Stimulated activated CD8-positive, alpha-beta memory T cell treated with anti-CD3 and anti-CD28 coated beads, Interleukin-12 subunit alpha, Interleukin-12 subunit beta, amount 100 ng/mL, for 4 hours (primary cell): ENCODE measurements at places on chromosomes 2 and 18.

DNA sequence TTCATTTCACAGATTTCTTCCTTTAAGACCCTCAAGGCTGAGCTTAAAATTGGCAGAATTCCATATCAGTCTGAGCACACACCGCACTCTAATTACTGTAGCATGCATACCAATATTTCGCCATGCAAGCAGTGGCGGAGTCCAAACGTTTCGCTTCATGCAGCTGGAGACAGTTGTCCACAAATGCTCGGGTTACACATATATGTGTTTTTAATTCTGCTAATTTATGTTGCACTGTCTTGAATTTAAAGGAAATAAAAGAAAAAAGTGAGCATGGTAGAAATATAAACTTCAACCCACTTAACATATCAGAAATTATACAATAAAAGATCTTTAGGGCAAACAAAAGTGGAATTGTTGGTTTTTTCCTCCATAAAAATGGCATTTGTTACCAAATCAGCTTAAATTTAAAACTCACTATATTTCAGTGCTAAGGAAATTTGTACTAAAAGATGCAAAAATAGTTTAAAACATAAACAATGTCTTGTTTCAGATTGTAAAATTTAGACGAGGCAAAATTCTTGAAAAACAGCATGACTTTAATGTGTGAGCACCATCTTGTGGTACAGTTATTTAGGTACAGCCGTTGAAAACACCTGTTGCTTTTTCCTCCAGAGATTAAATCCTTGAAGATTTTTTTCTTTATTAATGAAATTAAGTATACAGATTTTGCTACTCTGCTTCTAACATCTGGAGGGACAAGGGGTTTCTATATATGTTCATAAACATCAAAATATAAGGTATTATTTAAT is 24.1 kb upstream of the KANSL1L start:
- no peak for DNase-seq

DNA sequence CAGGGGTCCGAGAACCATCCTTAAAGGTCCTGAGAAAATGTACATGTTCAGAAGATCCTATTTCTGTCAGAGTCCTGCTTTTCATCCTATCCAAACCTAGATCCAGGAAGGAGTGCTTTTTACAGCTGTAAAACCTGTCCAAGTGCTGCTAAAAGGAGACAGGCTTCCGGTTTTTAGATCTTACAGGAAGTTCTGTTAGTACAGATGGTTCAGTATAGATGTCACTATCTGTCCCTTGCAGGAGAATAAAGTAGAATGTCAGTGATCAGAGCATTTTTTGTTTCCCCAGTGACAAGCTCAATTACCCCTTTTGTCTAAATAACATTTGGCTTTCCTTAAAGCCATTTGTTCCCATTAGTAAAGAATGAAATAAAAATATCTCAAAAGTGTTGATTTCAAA is 98.3 kb downstream of the NRP2 start:
- no peak for DNase-seq

GRCh38 chr2:173150963-173151362 is 75.3 kb downstream of the MAP3K20 start:
- DNase-seq, result no peak

GRCh38 chr2:111990375-111990774 is 64.7 kb upstream of the TMEM87B start:
- DNase-seq, result no peak

GRCh38 chr2:207970826-207971180 is 54.5 kb downstream of the PLEKHM3 start:
- DNase-seq, result no peak

GRCh38 chr2:72149556-72150156 is 2.0 kb upstream of the CYP26B1 start:
- DNase-seq, result no peak

GRCh38 chr18:28127228-28127627 is 49.7 kb downstream of the CDH2 start:
- DNase-seq, result no peak

DNA sequence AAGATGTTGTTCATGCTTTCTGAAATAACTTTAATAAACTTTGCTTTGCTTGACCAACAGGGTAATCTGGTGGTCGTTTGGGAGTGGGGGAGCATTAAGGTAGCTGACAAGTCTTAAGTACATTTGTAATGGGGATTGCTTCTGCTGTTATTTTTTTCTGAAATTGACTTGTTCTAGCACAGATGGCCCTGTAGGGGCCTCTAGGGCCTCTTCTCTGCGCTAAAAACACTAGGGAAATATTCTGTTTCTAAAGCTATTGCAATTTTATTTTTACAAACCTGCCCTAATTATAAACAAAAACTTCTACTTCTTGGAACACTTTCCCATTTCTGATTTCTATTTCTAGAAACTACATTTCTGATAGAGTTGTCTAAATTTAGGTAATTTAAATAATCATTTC is 191.3 kb upstream of the KCNJ3 start:
- no peak for DNase-seq

DNA sequence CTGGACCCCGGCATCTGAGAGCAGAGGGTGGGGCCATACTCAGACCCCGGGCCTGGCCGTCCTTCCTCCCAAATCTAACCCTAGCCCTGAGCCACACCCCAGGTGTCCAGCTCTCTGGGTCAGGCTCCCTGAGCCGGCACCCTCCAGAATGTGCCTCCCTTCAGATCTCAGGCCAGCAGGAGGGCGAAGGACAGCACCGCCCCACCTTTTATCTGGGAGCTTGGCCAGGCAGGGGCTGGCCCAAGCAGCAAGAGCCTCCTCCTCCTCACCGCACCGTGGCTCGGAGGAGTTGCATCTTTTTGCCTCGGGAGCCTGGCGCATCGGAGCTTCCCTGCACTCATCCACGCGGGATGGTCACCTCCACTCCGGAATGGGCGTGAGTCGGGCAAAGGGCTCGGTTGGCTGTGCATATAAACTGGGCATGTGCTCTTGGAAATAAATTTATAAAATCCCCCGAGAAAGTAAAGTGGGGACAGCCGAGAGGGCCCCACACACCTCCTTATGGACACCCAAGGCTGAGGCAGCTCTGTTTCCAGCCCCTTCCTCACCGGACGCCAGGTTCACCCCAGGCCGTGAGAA is 69.1 kb upstream of the CTDP1 start:
- DNase-seq, result no peak

DNA sequence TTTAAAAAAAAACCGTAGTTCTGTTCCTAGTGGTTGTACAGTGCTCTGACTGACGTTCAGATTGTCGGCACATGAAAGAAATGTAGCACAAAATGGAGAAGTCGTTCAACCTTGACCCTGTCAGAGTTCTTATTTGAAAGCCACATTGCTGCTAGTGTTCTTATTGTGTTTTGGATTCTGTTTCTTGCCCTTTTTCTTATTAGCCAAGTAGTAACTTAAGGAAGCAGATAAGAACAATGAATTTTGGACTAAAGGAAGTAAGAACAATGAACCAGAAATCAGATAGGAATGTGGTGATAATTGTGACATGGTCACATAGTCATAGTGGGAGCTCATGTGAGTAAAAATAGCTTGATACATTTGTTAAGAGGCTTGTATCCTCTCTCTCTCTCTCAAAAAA is 45.9 kb downstream of the RPIA start:
- no peak for DNase-seq

DNA sequence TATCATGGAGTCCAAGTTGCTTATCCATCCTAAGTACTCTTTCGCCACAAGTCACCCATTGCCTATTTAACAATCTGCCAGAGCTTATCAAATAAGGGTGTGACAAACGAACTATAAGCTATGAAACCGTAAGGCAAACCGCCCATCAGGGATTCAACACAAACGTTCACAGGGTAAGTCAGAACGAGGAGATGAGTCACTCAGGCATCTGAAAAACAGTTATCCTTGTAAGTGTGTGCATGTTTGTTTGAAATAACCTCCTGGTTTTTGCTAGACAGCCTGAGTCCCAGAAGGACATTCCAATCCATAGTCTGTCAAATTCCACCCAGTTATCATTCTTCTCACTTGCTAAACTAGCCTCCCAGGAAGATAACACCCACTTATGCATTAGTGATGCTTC is 299.1 kb downstream of the PAX3 start:
- DNase-seq, result no peak

- DNase-seq, result no peak
Observed at GRCh38 chr2:239605976-239606375, 205.2 kb upstream of the HDAC4 start.

DNA sequence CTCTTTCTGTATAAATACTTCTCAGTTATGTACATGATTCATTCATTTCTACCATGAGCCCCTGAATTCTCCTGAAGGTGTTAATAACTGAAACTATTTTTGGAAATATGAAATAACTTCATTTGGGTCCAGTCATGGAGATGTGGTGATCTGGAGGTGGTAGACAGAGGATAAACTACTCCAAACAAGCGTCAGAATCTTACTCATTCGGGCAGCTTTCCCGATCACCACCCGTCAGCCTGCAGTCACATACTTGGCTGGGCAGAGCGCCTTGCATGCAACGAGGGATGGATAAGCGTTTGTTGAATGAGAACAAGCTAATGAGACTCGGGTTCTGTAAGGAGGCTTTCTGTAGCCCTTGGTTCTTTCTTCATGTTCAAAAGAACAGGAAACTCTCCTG is 222.7 kb downstream of the CD226 start:
- no peak for DNase-seq

DNA sequence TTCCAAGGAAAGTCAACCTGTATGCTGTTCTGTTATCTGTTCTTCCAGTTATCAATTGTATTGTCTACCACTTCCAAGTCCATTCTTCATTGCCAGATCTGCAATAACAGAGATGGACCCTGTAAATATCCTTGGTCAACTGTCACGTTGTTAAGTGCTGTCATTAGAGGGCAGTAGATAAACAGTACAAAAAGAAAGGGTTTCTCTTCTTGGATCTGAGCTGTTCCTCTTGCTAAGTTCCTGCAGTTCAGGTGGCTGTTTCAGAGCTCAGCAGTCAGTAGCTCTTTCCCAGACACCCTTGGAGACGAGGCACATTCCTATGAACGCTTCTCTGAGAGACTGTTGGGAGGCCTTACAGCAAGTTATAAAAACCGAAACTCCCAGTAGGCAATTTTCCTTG is 957.1 kb upstream of the CHAC2 start:
- no peak for DNase-seq

DNA sequence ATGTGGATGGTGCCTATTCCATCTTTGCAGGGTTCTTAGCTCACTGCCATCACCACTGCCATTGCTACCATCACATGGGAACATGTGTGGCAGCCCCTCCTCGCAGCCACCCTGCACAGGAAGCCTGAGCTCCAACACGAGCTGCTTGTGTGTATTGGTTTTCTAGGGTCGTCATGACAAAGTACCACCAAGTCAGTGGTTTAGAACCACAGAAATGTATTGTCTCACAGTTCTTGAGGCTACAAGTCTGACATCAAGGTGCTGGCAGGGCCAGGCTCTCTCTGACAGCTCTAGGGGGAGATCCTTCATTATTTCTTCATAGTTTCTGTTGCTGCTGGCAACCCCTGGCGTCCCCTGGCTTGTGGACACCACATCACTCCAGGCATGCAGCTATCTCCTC is 10.3 kb upstream of the IL1R2 start:
- DNase-seq, result peak; percentile 4

DNA sequence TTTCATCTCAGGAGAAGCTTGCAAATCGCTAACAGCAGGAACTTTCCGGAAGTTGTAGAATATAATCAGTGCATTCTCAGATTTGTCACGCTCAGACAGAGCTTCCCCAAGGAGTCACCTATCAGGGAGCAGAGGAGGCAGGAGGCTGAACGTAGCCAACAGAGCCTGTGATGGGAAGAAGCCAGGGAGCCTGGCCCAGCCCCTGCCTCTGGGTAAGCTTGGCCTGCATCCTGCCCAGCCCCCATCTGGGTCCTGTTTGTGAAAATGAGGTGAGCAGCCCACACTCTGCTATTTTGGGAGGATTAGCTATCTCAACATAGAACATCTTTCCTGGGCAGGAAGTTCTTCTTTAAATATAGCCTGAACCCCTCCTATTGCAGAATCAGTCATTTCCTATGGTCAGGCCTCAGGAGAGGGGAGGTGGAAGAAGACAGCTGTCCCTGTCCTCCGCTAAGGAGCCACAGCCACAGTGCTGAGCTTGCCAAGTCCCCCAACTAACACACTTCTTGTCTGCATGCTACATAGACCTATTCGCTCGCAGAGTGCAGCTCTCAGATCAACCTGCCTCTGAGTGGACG is 19.2 kb upstream of the PKDCC start:
- DNase-seq, result no peak

DNA sequence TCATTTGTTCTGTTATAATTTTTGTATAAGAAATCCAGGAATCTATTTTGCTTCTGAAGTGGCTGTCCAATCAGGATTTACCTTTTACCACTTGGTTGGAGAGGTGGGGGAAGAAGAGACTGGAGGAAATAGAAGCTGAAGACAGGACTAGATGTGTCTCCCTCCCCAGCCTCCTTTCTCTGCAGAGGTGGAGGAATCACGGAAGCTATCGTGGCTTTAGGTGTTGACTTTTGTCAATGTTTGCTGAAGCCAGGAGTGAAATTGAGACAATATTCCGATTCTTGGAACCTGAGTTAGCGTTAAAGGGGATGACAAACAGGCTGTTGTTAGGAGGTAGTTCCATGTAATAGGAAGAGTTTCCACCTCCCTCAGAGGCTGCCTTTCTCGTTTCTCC is 43.5 kb downstream of the PDCL3 start:
- DNase-seq, result no peak

DNA sequence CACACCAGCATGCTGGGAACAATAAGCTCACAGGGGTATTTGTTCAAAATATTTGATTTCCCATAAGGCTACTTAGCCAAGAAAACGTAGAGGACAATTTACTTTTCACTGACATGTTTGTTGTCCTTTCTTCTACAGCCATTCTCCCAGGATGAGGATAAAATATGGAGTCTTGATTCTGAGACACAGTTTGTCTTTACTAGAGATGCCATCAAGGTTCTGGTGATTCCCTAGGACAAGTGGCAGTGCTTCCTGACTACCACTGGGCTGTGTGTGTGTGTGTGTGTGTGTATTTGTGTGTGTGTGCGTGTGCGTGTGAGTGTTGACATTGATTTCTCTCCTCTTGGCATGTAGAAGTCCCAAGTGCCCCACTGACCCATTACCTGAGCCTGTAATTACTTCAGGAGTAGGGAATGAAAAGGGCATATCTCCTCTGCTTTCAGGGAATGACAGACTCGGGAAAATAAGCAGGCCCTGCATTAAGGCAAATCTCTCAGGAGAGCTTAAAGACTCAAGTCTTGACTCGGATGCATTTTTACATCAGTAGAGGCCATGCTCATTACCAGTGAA is 761.6 kb downstream of the DCC start:
- DNase-seq, result no peak

DNA sequence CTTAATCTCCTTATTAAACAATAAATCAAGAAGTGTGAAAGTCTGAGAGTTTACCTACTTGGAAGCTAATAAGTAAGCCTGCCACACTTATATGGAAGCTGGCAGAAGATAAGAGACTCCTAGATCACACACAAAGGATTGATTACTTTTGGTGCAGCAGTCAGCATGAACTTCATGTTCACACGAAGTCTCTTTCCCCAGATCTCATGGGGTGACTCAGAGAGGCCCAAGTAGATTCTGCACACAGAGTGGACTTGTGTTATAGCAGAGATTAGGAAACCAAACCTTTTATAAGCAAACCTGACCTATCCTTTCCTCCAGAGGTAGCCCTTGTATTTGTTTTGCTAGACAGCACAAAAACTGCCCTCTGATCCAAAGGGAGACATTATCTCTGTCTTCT is 9.9 kb upstream of the GAREM1 start:
- no peak for DNase-seq

GRCh38 chr2:73260338-73260984 is 23.8 kb downstream of the FBXO41 start:
- no peak for DNase-seq

GRCh38 chr18:49227441-49228165 is 232.8 kb downstream of the DYM start:
- peak; percentile 1 for DNase-seq

- no peak for DNase-seq
Observed at GRCh38 chr18:11719621-11720020, 30.6 kb downstream of the GNAL start.
